ENCODE measurements at places on chromosomes 11 and 22.
A peak's percentile ranks its signal among the peaks of the same experiment; 100 is the strongest.

DNA sequence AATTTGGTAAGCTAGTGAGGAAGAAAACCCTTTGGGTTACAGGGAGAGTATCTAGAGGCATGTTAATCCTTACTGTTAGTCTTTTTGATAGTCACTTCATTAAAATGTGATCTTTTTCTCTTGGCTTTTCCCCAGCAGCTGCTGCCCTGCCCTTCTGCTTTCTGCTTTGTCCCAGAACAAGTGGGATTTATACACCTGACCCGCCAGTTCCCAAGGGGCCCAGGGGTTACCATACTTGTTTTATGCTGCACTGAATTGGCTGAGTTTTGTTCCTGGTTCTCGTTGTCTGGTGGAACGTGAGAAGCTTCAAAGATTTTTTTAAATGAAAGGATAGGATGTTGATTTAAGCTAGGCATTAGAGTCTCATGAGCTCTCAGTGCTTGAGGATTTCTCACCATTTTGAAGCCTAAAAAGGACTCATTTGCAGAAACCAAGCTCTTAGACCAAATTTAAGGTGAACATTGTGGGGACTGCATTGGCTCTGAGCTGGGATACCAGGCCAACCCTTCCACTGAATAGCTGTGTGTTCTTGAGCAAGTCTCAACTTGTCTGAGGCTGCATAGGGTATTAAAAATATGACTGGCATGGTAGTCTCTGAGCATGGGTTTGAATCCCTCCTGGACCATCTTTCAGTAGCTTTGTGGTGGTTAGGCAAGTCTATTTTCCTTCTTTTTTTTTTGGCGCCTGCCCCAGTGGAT is 6.6 kb downstream of the LIMK2 start:
- no peak for DNase-seq

DNA sequence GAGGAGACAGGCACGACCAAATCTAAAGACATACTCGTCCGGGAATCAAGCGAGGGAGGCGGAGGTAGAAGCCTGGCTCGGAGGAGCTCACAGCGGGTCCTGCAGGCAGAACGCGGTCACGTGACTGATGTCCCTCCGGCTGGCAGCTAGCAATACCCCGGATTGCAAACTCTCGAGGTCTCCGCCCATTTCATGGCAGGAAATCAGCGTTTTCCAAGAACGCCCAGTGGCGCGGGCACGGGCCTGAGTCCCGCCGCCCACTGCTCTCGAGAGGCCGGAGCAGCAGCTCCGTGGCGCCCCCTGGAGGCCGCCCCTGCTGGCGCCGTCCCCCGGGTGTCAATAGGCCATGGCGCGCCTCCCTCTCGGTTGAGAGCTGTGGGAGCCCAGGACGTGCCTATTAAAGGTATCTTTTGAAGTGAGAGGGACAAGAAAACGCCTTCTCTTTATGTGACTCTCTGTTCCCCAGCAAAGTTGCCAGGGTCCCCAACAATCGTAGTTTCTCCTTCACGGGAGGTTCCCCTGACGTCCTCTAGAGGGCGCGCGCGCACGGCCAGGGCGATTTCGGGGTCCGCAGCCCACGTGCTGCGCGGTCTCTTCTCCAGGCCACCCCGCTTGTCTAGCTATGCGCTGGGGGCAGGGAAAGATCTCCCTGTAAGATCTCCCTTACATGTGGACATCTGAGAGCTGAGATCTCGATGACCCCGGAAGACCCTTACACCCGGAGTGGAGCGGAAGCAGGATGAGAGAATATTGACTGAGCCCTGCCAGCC is 37.3 kb upstream of the RBFOX2 start:
- peak; percentile 33 for DNase-seq

DNA sequence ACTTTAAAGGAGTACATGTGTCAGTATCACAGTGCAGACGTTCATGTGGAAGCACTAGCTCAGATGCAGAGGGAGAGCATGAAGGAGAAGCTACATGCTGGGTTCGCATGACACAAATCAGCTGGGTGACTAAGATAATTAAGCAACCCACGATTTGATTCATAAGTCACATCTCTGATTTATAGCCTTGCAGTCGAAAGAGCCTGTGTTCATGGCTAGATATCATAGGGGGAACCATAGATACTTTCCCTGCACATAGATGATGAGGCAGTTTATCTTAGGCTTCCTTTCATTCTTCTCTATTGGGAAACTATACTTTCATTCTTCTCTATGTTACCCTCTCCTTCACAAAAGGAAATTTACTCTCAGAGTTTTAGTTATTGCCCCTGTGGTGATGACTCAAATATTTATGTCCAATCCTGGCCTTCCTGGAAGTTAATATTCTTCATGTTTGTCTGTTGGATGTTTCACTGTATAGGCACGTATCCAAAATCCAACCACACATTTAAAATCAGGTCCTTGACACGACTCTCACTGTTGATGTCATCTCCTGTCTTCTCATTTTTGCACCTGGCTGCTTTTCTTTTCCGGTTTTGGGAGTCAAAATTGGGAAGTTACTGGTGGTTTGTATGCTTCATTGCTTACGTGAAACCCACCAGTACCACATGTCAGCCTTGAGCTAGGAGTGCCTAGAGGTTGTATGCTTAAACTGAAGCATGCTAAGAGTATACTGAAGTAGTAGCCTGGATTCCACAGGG is 56.3 kb upstream of the SLC5A12 start:
- DNase-seq = no peak

GRCh38 chr11:81059356-81059755 is 1618.5 kb upstream of the TENM4 start:
- no peak for DNase-seq

- peak; percentile 24 for DNase-seq
These were observed 35.2 kb downstream of the LRFN4 start for GRCh38 chr11:66891851-66892660.

GRCh38 chr11:33669598-33670249 is 30.9 kb downstream of the C11orf91 start:
- no peak for DNase-seq

GRCh38 chr22:22553735-22554586 is 5.1 kb downstream of the PRAME start:
- no peak for DNase-seq

GRCh38 chr11:29485641-29486040 is 531.2 kb downstream of the KCNA4 start:
- no peak for DNase-seq

DNA sequence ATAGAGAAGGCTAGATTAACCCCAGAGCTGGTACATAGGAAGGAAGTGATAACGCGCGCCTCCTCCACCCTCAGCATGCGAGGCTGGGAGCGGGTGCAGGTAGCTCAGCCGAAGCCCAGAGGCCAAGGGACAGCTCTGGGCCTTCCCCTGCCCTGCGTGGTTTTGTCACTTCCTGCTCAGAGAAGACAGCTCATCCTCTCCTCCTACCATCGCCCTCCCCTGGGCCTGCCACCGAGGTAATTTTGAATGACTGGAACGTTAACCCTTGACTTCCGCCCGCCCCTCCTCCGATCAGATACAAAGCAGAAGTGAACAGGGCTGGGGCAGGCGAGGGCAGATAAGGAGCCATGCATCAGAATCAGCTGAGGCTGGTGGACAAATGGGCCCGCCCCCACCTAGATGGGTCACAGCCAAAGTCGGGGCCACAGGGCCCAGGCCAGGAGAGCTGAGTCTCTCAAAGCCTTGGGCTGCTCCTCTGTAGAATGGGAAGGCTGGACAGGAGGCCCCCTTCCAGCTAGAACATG is 1.6 kb downstream of the RAC2 start:
- DNase-seq = peak; percentile 84

DNA sequence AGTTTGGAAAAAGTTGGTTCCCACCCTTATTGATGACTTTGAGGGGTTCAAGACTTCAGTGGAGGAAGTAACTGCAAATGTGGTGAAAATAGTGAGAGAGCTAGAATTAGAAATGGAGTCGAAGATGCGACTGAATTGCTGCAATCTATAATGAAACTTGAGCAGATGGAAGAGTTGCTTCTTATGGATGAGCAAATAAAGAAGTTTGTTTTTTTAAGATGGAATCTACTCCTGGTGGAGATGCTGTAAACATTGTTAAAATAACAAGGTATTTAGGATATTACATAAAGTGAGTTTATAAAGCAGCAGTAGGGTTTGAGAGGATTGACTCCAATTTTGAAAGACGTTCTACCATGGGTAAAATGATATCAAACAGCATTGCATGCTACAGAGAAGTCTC is 64.2 kb upstream of the GRK2 start:
- no peak for DNase-seq

GRCh38 chr22:29030618-29031226 is 30.9 kb downstream of the C22orf31 start:
- no peak for DNase-seq

DNA sequence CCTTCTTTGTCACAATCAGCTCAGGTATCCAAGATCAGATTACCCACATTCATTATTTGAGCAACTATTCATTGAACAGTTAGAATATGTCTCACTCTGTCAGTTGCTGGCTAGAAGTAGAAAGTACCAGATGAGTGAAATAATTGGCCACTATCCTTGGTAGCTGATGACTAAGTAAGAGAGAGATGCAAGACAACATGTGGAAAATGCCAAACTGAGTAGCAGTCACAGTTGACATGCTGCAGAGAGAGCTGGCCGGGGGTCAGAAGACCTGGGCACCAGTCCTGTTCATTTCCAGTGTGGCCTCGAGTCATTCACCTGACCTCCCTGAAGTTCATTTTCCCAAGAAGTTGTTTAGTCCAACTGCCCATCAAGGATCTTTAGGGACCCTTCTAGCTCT is 22.5 kb upstream of the SMIM35 start:
- DNase-seq = no peak

- no peak for DNase-seq
These were observed 22.9 kb downstream of the GUCD1 start for GRCh38 chr22:24532075-24532474.

DNA sequence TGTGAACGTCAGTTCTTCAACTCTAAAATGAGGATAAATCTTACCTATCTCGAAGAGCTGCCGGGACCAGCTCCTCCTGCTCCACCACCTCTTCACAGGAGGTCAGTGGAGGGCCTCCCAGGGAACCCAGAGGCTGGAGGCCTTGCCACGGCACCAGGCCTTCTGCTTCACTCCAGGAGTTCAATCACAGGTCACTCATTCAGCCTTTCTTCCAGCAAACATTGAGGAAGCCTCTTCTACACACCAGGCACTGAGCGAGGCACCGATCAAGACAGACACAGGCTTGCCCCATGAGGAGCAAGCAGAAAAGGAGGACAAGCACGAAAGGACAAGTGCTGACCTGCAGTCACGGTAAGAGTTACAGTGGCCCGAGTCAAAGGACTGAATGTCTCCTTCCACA is 64.8 kb upstream of the WNT11 start:
- DNase-seq = no peak

- no peak for DNase-seq
These were observed 115.9 kb downstream of the CCDC81 start for GRCh38 chr11:86490582-86490981.

DNA sequence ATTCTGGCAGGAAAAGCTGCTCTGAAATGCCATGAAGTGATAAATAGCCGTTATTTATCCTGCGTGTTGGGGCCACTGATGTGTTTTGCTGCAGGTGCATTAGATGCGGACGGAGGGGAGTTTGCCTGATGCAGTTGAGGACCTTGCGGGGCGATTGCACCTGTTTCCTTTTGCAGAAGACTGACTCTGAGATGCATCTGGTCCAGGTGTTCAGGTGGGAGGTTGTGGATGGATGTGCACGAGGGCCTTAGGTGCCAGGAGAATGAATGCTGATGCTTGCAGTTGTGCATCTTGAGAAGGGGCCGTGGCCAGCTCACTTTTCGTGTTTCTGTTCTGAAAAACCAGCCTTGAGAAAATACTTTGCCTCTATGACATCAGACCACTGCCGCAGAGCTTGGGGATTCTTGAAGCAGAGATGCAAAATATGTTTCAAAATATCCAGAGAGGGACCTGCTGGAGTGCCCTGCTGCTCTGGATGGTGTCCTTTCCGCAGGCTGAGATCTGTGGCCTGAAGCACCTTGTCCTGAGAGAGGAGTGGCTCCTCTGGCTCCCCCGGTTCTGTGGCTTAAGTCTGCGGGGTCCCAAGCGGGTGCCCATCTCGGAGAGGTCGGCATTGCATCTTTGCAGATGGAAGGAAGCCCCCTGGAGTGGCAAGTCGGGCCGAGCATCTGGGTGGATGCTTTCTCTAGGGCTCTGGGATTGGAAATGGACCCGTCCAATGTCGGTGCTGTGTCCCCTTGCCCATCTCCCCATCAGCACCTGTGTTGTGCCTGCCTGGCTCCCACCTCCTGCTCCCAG is 1031.1 kb downstream of the TBC1D22A start:
- no peak for DNase-seq

Measured in stimulated activated CD4-positive, alpha-beta T cell treated with anti-CD3 and anti-CD28 coated beads, TNF-alpha, amount 100 ng/mL, for 24 hours (primary cell).